Omental fat pad (tissue), 4 donors: ENCODE measurements at places on chromosomes 11 and 22.

- DNase-seq: no peak
These were observed 37.8 kb downstream of the IGHMBP2 start for GRCh38 chr11:68941324-68942094.

DNA sequence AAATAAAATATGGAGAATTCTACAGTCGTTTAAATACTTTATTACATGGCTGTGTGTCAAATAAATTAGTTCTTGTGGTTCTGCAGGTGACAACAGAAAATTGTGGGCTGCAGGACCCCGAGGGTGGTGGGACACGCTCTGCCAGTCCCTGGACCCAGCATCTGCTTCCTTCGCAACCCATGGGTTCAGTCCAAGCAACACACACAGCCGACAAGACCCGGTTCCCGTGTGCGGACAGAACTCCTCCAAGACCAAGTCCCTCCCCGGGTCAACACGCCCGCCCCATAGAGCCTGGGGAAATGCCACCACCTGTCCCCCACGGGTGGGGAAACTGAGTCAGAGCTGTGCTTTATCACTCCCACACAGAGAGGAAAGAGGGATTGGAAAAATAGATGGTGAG, 238.9 kb downstream of the BRD1 start:
- no peak for DNase-seq

DNA sequence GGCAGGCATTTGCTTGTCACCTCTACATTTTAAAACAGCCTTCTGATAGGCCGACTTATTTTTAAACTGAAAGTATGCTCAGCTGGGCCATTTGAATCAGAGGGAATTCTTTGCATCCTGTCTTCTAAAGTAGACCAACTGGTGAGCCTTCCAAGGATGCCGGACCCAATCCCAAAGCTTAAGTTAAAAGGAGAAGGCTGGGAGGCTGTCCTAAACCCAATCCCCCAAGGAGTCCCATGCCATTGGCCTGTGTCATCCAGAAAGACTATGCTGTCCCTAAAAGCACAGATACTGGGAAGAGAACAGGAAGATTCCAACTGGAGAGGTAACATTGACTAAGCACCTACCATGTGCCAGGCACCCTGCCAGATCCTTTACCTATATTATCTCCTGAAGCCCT, 18.0 kb downstream of the TENM4 start:
- DNase-seq: no peak

DNA sequence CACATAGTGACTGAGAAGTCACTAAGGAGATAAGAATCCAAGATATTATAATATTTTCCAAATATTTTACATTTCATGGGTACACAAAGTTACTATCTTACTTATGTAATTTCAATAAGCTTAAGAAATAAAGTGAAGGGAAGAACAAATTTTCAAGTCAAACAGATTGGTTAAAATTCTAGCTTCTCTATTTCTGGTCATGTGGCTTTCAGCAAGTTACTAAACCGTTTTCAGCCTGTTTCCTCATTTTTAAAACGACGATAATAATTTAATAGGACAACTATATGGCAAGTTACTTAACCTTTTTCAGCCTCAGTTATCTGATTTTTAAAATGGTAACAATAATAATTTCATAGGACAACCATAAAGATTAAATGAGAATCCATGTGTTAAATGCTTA, 15.6 kb downstream of the DCUN1D5 start:
- no peak for DNase-seq

- no peak for DNase-seq
These were observed 19.2 kb upstream of the RRAS2 start for GRCh38 chr11:14378171-14378570.
